Myocyte (in vitro differentiated cells): ENCODE measurements at places on chromosomes 12 and 14.

DNA sequence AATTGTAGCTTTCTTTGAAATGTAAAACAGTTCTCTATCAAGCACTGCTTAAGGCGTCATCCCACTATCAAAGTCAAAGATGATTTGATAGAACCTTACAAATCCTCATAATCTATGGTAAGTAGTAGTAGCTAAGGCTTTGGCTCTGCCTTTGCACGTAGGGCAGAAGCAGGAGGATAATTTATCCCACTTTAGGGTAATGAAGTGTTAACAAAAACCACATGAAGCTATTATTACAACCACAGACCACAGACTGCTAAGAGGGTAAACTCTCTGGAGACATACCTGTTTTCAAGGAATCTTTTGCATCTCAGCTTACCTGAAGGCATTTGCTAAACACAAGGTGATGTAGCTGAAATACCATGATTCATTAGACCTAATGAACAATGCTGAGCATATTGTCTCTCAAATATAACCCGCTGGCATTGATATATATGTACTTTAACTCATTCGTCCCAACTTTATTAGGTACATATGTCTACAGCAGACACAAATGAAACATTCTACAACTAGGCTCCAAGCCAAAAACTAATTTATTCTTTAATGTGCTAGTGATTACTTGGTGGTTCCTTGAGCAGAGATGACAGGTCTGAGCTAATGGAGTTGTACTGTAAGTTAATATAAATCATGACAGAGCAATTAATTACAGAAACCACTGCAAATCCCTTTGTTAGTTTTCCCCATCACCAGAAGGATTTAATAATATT, 368.8 kb downstream of the ETNK1 start:
- no peak for DNase-seq

DNA sequence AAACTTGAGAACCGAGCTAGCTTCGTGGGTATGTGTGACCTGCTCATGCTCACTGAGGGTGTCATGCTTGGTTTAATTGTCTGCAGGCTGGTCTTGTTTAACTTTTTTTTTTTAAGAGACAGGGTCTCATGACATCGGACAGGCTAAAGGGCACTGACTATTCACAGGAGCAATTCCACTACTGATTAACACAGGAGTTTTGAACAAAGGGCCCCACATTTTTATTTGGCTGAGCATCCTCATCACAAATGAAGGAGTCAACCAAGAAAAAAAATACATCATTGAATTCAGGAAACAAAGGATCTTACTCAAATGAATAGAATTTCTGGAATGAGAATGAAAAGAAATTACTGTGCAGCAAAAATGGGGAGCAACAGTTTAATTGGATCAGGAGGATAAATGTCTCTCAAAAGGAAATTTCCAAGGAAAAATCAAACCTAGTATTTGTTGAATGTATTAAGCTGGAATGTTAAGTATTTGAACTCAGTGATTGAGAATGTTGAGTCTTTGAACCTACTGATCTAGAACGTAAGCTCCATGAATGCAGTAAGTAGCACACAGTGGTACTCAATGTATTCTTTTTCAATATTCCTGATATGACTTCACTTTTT, 20.8 kb upstream of the PYROXD1 start:
- DNase-seq: no peak

GRCh38 chr12:100171248-100171647, 28.6 kb upstream of the BLTP3B start:
- peak; percentile 24 for DNase-seq

DNA sequence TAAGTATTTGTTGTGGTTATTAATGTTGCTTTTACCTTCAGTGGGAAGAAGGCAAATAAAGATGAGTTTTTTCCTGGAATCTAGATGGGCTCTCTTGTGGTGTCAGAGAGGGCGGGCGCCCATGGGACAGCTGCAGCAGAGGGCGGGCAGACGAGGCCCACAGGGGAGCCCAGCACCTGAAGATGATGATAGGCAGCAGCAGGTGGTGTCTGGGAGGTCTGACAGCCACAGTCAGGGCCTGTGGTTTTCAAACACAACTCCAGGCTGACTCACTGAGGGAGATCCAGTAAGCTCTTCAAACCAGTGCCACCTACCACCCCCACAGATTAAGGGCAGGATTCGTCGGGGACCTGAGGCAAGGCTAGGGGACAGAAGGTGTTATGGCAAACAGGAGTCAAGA, 42.8 kb downstream of the NKX2-1 start:
- peak; percentile 95 for DNase-seq

GRCh38 chr12:27436029-27436428, 10.5 kb upstream of the SMCO2 start:
- no peak for DNase-seq

GRCh38 chr12:4910502-4911315, 1.0 kb downstream of the KCNA1 start:
- DNase-seq: peak; percentile 5

DNA sequence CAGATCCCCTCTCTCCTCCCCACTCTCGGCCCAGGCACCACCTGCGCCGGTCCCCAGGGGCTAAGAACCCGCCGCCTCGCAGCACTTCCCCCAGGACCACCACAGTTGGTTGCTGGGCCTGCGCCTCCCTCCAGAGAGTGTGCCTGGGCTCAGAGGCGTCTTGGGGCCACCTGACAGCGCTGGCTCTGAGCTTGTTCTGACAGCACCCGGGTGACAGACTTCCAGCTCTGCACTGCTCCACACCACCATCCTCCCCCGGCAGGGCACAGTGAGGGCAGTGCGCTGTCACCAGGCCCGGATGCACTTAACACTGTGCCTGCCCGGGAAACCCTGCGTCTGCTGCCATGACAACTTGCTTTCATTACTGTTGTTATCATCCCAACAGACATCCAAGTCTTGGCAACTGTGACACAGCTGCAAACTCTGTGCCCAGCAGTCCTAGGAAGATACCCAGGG, 6.6 kb downstream of the BRF1 start:
- peak; percentile 43 for DNase-seq

DNA sequence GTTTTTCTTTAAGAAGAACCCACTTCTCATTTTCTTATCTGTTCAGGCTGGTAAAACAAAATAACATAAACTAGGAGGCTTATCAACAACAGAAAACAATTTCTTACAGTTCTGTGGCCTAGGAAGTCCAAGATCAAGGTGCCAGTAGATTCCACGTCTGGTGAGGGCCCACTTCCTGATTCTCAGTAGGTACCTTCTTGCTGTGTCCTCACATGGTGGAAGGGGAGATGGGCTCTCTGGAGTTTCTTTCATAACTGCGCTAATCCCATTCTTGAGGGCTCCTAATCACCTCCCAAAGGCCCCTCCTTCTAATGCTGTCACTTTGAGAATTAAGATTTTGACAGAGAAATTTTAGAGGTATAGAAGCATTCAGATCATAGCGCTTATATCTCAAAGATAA, 33.4 kb downstream of the TXNRD1 start:
- DNase-seq: no peak

- no peak for DNase-seq
These were observed 257.9 kb downstream of the ADAMTS20 start for GRCh38 chr12:43294147-43294546.

DNA sequence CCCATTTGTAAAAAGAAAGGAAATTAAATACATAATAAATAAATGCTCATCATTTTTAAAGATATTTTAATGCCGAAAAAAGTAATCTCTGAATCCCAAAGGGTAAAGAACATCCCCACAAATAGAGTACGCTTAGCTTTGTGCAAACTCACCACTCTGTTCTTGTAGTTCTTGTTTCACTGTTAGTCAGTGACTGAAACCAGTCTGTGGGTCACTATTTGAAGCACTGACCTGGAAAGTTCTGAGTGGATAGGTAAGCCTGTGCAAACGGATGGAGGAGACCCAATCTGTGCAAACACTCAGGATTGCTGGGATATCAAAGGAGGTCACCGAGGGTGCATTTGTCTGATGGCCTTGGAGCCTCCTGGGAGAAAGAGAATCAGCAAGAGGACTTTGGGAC, 68.1 kb upstream of the TSPAN11 start:
- no peak for DNase-seq

GRCh38 chr14:97180304-97181200, 383.4 kb downstream of the VRK1 start:
- peak; percentile 1 for DNase-seq

DNA sequence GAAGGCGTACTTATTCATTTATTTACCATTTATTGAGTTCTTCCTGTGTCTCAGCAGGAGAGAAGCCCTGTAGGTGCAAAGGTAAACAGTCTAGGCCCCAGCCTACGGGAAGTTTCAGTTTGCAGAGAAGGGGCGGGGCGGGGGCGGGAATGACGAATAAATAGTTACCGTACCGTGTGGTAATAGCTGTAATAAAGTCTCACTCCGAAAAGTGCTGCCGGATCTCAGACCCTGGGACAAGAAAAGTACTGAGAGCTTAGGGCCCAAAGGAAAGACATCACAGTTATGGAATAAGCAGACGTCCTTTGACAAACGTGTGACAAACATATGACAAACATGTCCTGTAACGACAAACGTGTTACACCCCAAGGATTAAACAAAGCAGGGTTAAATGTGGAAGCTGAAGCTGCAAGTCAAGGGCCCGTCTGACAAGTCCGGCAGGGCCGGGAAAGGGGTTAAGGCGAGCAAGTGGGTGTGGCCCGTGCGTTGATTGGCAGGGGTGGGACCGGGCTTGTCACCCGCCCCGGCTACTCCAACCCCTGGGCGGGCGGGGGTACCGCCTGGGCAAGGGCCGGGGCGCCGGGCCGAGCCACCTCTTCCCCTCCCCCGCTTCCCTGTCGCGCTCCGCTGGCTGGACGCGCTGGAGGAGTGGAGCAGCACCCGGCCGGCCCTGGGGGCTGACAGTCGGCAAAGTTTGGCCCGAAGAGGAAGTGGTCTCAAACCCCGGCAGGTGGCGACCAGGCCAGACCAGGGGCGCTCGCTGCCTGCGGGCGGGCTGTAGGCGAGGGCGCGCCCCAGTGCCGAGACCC, at the start of gene LRP10:
Gene LRP10, plus strand, starts transcription at position 517 of the 809 bp plus-strand sequence. CDS start 564 bp downstream, outside the sequence.
- DNase-seq: peak; percentile 96

DNA sequence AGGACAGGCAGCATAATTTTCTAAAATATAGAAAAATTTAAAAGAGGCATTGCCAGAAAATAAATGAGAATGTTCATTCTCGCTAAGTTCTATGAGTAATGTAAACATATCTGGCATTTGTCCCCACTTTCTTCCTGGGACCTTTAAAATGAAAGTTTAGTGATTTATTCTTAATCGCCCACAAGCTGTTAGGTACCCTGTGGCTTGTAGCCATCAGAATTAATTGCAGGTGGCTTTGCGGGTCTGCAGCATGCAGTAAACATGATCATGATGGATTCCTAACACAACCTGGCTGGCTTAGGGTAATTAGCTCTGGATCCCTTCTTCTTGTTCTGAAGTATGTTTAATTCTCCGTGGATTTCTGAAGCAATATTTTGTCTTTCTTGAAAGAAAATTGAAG, 103.5 kb upstream of the FRMD6 start:
- DNase-seq: no peak

DNA sequence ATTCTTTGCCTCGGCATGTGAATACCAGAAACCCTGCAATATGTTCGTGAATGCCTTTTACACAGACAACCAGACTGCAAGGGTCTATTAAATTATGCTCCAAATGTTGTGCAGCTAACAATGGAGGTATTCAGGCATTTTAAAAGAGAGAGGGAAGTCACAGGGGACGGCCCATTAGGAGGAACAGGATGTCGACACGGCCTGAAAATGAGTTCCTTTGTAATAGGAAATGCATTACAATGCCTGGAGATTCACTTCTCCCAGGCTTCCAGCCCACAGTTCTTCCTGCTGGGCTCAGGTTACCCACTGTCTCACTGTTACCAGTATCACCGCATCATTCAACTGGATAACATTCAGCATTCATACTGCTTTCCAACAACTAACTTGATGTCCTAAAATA, 2.5 kb downstream of the DUSP6 start:
- peak; percentile 53 for DNase-seq

- DNase-seq: no peak
These were observed 139.2 kb downstream of the KIF26A start for GRCh38 chr14:104277416-104278213.

DNA sequence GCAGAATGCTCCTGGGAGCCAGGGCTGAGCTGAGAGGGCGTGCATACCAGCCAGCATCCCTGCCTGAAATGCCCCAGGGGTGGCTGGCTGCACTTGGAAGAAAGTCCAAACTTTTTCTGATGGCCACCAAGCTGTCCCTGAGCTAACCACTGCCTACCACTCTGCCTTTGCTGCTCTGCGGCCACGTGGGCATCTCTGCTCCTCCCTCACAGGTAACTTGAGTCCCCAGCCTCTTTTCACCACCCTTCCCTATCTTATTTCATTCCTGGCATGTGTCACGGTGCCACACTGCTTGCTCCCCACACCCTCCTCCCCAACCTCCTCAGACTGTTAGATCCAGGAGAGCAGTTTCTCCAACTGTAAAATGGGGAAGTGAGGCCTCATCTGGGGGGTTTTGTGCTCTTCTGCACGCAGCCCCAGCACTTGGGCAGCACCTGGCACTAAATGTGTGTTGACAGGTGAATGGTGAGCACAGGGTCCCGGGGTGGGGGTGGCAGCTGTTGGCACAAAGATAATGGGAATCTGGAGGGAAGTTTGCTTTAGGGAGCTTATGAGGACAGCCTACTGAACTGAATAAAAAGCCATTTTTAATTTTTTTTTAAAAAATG, 113.0 kb downstream of the GLT1D1 start:
- no peak for DNase-seq

DNA sequence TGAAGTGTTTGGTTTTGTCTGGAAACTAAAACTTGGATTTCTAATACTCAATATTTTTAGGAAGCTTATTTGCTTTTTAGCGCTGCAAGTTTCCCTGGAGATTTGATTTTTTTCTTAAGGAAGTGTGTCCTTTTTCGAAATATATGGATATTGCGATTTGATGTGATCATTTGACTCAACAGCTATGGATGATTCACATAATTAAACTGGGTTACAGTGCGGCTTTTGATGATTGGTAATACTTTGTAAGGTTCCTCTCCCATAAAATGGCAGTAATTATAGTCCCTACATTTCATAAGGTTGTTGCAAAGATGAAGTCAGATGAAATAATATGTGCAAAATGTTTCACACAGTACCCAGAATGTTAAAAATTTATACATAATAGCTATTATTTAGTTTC, 13.1 kb downstream of the LDHB start:
- no peak for DNase-seq

GRCh38 chr12:96112733-96113132, 77.3 kb upstream of the LTA4H start:
- no peak for DNase-seq

- no peak for DNase-seq
These were observed 85.1 kb upstream of the CCDC198 start for GRCh38 chr14:57578801-57579200.

DNA sequence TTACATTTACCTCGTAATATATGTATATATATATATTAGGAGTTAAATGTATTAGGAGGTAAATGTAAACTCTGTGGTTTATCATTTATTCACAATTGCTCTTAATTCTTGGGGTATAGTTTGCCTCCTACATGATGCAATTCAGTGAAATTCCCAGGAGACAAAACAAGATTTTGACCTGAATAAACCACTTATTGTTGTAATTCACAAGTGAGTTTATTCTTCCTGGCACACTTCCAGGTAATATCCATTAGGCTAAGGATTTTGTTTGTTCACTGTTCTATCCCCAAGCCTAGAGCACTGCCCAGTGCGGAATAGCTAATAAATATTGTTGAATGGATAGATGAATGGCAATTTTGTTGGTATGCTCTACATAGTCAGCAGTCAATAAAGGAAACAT, 3.0 kb downstream of the SMIM10L1 start:
- DNase-seq: no peak

- peak; percentile 94 for DNase-seq
These were observed 349.8 kb downstream of the ZFP36L1 start for GRCh38 chr14:68442828-68443629.
